EH (cell line): ENCODE measurements at places on chromosomes 6 and 20.

GRCh38 chr6:16729183-16729691 lies 32.0 kb downstream of the ATXN1 start:
- peak; percentile 61 for DNase-seq

DNA sequence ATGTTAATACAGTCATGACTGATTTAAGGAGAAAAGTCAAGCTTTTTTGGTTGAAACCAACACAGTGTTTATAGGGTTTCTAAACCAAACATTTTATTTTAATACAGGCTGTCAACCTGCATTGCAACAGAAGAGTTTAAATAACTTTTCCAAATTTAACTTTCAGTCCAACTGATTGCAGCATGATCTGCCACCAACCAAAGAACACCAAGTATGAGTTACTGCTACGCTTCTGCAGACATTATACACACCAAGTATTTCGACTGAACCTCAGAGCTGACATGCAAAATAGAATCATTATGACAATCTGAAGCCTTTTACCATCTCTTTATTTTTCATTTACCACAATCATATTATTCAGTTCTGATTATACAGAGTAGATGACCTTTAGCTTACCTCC lies 151.2 kb upstream of the DST start:
- no peak for DNase-seq

GRCh38 chr20:32231847-32232246 lies 24.2 kb downstream of the POFUT1 start:
- peak; percentile 15 for DNase-seq

- no peak for DNase-seq
Measured at GRCh38 chr20:63471981-63472831, at the start of gene KCNQ2. Gene KCNQ2 (minus strand): TSS chr20:63472655. CDS start chr20:63472463, 192 bp downstream.

GRCh38 chr6:14276071-14276470 lies 158.5 kb downstream of the CD83 start:
- no peak for DNase-seq

GRCh38 chr6:241336-241865 lies 50.9 kb upstream of the DUSP22 start:
- no peak for DNase-seq

DNA sequence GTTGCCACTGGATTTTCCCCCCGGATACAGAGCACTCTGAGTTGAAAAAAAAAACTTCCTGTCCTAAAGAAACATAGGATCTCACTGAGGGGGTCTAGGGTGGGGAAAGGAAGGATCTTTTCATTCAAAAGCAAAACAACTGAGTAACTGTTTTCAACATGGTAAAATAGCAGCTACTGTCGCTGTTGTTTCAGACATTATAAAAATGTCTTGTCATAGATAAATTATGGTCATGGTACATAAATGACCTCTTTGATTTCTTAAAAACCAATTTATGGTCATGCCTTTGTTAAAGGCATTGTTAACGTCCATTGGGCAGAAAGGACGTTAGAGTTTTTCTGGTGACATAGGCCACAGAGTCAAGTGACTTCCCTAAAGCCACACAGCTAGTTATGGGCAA lies 180.4 kb upstream of the DTNBP1 start:
- no peak for DNase-seq

GRCh38 chr20:62309947-62310756 lies 7.4 kb downstream of the ADRM1 start:
- no peak for DNase-seq

DNA sequence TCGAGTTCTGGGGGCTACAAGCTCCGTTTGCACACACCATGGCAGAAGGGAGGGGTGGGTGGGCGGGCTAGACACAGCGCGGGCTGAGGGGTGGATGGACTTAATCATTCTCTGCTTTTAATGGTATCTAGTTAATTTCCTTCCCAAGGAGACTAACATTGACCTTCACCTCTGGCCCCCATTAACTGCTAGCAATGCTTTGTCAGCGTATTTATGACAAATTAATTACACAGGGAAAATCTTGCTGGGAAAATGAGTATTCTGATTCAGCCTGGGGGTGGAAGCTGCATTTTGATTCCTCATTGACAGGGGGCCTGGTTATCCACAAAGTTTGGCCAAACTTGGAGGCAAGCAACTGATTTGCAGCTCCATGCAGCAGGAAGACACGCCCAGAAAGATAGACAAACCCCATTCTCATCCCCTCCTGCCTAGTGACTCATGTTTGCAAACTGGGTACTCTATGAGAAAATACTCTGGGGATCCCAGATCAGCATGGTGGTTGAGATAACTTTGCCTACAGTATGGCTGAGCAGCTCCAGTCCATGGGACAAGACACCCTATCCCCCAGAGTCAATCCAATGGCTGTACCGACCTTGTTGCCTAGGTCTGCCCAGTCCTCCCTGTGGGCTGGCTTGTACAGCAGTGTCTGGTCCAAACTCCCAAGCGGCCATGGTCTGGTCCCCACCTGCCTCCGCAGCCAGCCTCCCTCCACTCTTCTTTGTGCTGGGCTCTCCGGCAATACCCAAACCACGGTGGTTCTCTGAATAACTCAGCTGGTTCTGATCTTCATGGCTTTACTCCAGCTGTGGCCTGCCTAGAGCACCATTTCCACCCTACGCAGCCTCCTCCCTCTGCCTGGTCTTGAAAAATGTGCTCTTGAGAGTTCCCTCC lies 19.7 kb downstream of the ZBP1 start:
- DNase-seq: no peak

DNA sequence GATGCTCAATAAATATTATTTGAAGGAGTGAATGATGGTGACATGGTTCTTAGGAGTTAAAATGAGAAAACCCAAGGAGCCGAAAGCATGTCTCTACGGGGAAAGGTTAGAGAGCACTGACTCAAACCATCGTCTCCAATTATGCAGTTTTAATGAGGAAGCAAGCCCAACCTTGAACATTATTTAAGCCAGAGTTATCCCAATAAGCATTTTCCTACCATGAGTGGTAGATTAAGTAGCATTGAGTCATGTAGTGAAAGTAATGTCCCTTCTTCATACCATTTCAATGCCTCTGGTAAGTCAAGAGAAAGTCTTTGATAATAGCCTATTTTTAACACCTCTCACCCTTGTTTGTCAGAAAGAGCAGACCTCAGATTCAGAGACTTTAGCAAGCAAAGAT lies 13.5 kb downstream of the TSHZ2 start:
- DNase-seq: no peak

DNA sequence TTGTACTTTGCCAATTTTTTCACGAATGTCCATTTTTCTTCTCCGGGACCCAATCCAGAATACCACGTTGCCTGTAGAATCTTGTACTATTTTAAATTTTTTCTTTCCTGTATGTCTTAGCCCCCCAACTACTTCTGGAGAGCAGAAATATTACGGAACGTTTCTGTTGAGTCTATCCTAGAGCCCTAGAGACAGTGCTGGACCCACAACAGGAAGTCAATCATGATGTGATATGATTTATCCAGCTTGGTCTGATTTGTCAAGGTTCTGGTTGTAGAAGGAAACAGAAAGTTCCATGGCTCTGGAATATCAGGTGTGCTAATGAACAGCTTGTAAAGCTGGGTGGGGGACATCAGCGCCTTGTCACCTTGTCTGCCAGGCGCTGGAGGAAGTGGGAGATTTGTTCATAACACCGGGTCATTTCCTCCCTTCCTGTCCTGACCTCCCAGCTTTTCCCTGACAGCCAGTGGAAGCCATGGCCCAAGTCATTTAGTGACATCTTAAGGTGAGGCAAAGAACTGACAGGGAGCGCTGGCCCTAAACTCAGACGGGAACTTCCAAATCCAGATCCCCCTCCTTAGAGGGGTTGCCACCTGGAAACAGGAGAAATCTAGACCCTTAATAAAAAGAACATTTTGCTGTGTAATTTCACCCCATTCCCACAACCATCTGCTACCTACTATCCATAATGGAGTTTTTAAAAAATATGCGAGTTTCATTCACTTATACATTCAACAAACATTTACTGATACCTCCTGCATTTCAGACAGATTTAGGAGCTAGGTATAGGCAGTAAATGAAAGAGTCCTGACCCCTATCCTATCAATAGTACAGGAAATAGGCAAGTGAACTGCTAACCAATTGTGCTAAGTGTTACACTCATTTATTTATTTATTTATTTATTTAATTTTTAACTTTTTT lies 130.5 kb downstream of the ZFP64 start:
- DNase-seq: peak; percentile 36

GRCh38 chr6:66849843-66850242 lies 1142.8 kb upstream of the EYS start:
- no peak for DNase-seq

DNA sequence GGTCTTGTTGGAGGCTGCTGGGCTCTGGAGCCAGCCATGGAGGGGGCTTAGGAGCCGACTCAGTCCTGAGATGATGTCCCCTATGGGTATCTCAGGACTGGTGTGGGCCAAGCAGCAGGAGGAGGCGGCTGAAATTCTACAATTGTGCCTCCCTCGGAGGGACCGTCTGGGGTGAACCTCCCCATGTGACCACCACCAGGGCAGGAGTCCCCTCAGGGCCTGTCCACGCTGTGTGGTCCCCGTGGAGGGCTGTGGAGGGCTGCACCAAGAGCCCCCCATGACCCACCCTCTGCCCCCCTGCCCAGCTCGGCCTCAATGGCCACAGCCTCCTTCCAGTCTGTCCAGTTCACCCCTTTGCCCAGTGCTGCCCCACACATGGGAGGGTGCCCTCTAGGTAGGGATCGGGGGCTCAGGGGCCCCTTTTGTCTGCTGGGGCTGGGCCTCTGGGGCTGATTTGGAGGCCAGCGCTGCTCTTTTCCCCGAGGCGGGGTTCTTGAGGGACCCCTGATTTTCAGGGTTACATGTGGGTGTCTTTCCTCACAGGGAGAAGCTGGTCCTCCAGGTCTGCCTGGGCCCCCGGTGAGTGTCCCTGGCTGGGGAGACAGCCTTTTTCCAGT lies 1.2 kb downstream of the COL9A3 start:
- DNase-seq: no peak

GRCh38 chr6:98946879-98947410 lies 801 bp downstream of the FBXL4 start:
- peak; percentile 30 for DNase-seq

DNA sequence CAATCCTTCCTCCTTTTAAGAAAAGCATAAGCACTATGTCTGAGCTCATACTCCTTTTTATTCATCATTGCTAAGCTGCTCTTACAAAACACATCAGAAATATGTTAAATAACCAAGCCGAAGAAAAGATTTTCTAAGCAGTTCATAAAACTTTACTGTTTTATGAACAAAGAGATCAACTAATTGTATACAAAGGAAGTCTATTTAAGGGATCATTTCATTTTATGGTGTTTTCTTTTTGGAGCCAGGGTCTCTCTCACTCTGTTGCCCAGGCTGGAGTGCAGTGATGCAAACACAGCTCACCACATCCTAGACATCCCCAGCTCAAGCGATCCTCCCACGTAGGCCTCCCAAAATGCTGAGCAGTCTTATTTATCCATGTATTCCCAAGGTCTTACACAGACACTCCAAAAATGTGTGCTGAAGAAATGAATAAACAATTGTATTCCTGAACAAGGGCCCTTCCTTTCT lies 9.3 kb downstream of the NUDT3 start:
- peak; percentile 74 for DNase-seq

GRCh38 chr6:5260661-5261544 lies at the start of the genes FARS2 and LYRM4:
Gene FARS2 (plus strand): TSS chr6:5261513.
Gene LYRM4 (minus strand): TSS chr6:5260950. CDS start chr6:5260733, 217 bp downstream.
- peak; percentile 91 for DNase-seq

- no peak for DNase-seq
Measured at GRCh38 chr6:63372951-63373533, 53.3 kb upstream of the LGSN start.

GRCh38 chr6:29723666-29724588 lies 693 bp downstream of the HLA-F start:
- DNase-seq: peak; percentile 29

- DNase-seq: peak; percentile 33
Measured at GRCh38 chr6:139533171-139533570, 158.7 kb upstream of the CITED2 start.

DNA sequence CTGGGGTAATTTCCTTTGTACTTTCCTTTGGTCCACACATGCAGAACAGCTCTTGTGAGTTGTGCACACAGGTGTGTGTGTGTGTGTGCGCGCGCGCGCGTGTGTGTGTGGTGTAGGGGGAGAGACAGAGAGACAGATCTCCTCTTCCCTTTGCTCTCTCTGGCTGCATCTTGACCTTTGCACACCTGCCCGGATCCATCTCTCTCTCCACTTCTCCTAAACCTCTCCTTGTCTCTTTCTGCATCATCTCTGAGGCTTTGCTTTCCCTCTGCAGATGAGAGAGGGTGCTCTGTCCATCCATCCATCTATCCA lies 67.0 kb downstream of the SRC start:
- no peak for DNase-seq

GRCh38 chr6:170225852-170226417 lies 64.9 kb downstream of the DLL1 start:
- no peak for DNase-seq

- DNase-seq: no peak
Measured at GRCh38 chr6:17691925-17692538, 14.7 kb downstream of the NUP153 start.

DNA sequence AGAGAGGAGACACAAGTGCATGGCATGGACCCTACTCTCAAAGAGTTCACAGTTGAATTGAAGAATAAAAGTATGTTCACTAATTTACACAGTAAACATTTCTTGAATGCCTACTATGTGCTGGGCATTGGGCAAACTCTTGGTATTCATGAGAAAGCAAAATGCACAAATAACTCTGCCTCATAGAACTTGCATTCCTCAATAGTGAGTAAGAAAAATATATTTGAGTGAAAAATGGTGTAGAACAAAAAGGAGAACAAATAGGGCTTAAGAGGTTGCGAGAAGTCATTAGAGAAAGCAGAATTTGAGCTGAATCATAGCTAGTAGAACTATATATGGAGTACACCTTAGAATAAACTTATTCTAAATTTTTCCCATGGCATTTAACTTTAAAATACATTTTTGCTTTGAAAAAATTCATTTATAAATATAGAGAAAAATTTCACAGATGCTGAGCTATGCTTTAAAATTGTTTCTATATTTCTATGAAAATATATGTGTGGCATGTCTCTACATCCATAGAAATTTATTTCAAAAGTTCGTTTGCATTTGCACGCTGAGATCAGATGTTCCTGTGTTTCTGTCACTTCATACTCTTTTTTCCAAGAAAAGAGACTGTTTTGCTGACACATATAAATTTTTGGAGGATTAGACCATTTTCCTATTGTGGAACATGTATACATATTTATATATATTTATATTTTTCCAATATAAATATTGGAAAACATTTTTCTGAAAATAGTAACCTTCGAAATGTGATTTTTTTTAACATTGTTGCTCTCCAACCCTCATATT lies 236.1 kb downstream of the KCNQ5 start:
- DNase-seq: peak; percentile 63

GRCh38 chr20:23135449-23136420 lies 49.6 kb upstream of the CD93 start:
- DNase-seq: no peak

DNA sequence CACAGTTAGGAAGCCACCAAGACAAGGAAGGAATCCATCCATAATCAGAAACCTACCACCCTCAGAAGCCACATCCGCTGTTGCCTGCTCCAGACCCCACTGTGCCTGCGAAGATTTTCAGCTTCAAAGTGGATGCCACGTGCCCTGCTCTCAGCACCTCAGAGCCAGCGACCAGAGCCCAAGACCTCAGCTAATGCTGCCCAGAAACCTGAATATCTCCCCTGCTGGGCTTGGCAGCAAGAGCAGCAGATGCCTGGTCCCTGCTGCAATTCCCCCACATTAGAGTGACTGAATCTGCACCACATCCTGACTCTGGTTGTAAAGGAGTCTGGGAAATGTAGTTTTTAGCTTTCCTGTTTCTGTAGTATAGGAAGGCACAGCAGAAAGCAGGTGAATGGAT lies 10.7 kb upstream of the ULBP3 start:
- DNase-seq: peak; percentile 14
